Stimulated activated naive CD8-positive, alpha-beta T cell treated with anti-CD3 and anti-CD28 coated beads, Interleukin-15, Interleukin-2, amounts not matched to agents 100 U/mL and 50 U/mL, for 24 hours (primary cell): ENCODE measurements at places on chromosomes 11 and 22.

DNA sequence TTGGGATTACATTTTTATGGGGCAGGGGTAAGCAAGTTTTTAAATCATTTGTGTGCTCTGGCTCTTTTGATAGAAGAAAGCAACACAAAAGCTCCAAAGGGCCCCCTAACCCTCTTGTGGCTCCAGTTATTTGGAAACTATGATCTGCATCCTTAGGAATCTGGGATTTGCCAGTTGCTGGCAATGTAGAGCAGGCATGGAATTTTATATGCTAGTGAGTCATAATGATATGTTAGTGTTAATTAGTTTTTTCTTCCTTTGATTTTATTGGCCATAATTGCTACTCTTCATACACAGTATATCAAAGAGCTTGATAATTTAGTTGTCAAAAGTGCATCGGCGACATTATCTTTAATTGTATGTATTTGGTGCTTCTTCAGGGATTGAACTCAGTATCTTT lies 10.1 kb downstream of the RAG1 start:
- DNase-seq, result no peak

DNA sequence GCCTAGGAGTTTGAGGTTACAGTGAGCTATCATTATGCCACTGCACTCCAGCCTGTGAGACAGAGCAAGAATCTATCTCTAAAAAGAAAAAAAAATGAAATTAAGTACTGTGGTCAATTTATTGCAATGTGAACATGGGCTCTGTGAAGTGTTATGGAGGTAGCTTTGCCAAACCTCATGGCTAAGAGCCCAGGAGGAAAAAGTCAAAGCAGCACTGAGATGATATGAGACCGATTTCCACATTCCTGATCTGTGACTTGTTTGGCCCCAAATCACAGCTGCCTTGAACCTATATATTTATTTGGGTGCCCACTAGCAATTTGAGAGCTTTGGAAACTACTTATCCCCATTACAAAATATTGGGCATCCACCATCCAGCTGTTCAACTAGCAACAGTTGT lies 29.8 kb upstream of the TMEM135 start:
- no peak for DNase-seq

DNA sequence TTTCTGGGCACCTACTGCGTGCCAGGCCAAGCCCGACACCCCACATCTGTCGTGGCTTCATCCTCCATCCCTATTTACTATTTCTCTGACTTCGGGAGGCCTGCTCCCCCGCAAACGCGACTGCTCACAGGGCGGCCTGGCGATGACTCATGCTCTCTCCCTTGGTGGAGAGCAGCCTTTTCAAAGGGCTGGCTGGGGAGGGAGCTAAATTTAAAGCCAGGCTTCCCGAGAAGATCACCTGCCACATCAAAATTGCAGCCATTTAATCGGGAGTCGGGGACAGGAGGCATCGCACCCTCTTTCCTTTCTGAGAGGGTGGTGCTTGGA lies 24.9 kb upstream of the SHISAL1 start:
- DNase-seq, result peak; percentile 41

DNA sequence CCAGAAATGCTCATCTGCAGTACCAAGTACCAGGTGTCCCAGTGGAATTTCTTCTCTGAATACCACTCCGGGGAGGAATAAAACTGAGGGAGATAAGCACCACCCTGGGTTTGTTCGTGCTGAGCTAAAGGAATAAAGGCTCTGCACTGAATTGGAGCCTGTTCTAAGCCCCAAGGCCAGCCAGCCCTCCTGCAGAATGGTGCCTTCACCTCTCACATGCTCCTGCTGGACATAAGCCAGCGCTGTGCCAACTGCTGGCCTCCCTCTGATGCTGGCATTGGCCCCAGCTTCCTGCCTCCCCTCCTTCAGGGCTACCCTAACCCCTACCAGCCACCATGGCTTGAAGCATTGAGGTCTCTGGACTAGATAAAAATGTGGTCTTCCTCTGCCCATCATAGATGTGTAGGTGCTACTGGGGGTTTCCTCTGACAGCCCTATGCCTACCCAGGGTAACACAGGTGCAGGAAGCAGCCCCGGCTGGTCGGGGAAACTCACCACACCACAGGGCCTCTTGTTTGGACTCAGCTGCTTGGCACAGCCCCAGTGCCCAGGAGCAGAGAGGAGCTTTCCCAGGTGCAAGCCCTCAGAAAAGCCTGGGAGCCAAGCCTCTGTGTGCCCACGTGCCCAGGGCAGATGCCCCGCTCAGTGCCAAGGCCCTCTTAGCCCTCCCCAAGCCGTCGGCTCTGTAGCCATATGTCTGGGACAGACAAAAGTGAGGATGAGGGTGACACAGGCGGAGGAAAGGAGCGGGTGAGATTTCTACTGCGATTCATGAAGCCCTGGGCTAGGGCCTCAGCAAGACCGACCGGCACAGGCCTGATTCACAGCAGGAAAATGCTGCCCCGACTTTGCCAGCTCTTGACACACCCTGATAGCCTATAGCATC lies 34.1 kb upstream of the JAM3 start:
- DNase-seq, result no peak

DNA sequence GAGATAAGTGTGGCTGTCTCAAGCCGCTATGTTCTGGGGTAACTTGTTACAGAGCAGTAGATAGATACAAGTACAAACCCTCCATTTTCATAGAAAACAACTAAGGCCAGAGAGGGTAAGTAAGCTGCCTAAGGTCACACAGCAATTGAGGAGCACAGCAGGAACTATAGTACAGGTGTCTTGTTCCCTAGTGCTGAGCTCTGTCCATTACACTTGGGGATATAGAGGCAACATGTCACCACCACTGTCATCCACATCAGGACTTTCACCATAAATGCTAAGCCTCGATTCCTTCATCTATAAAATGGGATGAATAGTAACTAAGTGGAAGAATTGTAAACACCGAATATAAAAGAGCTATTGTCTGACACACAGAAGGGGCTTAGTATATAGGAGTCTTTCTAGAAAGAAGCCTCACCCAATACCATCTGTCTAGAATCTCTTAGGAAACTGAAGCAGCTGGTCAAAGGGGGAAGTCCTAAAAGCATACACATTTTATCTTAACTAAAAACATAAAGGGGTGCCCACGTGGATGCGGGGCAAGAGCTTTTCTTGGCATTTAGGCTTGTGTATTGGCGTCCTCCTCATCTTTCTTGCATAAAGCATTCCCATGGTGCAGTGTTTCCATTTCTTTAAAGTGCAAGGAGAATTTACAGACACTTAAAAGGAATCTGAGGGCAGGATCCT lies 93.8 kb upstream of the ALX4 start:
- no peak for DNase-seq

DNA sequence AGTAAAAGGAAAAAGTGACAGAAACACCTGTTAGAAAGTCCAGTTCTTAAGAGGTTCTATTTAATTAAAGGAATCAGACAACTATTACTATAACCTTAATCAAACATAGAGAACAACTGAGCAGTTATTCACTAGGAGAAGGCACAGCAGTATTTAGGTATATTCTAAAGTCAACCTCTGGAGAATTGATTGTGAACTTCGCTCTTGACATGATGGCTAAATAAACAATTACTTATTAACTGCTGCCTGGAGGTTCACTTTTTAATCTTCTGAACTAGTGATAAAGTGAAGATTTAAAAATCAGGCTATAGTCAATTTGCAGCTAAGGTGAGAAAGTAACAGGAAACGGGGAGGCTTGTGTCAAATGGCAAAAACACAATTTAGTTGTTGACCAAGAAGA lies 557.3 kb downstream of the FAM181B start:
- DNase-seq, result no peak

DNA sequence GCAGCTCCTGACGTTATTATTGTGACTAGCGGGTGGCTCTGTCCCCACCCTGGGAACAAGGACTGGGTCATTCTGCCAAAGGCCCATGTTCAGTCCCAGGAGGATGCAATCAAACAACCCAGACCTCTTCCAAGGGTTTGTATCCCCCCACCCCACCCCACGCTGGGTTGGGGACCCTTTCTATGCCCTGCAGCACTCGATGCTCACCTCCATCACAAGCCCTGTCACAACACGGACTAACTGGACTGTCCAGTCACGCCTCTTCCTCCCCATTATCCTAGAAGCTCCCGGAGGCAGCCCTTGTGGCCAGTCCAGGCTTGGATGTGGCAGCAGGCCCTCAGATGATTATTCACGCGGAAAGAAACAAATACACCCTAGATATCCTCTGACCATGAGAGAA lies 3.7 kb downstream of the SHANK2 start:
- no peak for DNase-seq

GRCh38 chr11:43833657-43834073 lies 47.0 kb upstream of the ALKBH3 start:
- no peak for DNase-seq

- DNase-seq, result no peak
Observed at GRCh38 chr11:10646005-10646404, 47.5 kb downstream of the IRAG1 start.

GRCh38 chr11:67574938-67575337 lies 8.7 kb upstream of the GSTP1 start:
- DNase-seq, result no peak

DNA sequence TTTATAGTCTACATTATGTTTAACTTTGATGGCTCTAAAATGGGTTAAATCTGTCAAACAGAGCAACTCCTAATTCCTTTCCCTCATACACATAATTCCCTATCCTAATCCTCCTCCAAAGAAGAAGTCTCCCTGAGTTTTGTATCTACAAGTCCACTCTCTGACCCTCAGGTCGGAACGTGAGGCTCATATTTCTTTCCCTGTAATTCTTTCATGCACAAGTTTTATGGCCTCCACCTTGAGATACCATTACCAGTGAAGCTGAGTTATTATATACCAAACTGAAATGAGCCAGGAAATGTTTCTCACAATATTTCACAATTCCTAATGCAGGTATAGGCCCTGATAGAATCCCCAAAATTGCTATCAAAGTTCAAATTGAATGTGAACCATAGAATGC lies 106.4 kb downstream of the CASP12 start:
- DNase-seq, result no peak

- no peak for DNase-seq
Observed at GRCh38 chr11:27094120-27094519, 53.5 kb downstream of the BBOX1 start.

GRCh38 chr11:61004761-61005181 lies 33.3 kb downstream of the CD6 start:
- no peak for DNase-seq

DNA sequence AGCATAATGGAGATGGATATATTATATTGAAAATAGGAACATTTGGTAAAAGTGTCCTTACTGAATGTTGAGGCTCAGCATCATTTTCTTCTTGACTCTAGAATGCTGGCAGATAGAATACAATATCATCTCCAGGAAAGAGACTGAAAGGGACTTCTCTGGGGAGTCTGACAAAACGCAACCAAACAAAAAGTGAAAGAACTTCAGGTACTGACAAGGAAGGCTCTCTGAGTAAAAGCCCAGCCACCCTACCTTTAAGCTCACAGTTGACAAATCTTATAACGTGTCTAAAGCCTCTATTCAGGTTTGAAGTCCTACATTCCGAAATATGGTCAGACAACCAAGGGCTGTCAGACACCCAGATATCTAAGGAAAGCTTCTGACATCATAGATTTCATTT lies 590.8 kb downstream of the SOX6 start:
- no peak for DNase-seq

DNA sequence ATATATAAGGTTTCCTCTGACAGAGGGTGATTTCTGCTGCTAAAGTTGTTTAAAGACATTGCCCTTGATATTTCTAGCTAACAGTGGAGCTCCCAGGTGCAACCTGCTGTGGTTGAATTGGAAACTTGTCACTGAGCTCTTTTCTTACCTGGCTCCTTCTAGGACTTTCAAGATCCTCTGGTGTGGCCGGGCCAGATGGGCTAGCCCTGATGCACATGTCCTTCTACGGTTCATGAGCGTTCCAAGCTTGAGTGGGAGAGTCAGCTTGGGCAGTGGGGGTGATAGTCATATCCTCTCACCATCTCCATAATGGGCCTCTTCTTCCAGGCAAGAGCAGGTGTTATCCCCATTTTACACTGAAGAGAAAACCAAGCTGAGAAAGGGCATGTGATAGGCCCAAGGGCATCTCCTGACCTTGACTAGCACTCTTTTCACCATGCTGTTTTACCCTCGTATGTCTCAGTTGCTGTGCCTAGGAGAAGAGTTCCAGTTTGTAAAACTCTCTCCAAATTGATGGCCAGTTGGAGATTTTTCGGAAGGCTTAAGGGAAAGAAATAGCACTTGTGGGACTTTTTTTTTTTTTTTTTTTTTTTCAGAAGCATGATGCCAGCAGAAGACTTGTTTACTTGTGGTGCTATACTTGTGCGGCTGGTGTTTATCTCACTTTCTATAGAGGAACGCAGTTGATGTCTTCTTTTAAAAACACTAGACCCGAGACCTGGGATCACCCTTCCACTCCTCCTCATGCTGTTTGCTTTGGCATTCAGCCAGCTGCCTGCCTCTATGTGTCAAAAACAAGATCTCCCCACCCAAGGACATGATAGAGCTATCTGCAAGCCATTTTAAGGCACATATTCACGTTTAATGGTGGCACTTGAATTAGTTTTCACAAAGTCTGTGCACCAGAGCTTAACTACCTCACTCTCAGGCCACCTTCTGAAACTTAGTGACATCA lies 32.6 kb downstream of the TEAD1 start:
- no peak for DNase-seq

DNA sequence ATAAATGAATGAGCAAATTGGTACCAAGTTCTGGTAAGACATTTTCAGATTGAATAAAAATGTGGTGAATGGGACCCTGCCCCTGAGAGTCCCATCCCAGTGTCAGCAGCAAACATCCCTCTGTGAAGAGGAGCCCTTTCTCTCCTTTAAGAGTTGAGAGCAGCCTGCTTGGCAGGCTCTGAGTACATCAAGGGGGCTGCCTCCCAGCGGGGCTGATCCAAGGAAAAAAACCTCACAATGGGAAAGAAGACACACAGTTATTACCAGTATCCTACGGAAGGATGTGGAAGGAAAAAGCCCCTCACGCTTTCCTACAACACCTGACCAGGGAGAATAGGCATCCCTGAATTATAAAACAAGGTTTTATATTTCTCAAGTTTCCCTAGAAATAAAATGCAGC lies 293.8 kb upstream of the B3GAT1 start:
- DNase-seq, result no peak

DNA sequence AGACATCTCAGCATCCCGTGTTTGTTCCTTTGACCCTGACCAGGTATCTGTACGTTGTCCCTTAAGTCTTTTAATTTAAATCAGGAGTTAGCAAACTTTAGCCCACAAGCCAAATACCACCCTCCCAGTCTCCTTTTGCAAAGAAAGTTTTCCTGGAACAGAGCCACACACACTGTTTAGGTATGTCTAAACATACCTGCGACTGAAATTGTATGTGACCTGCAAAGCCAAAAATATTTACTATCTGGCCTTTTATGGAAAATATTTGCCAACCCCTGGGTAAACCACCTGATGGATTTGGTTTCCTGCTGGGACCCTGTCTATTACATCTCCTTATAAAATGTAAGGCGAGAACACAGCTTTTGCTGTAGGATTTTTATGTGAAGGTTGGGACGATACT lies 20.2 kb upstream of the RCN1 start:
- DNase-seq, result no peak

- no peak for DNase-seq
Observed at GRCh38 chr11:72598906-72599305, 75.3 kb downstream of the PDE2A start.

GRCh38 chr11:75301601-75302345 lies 49.7 kb downstream of the ARRB1 start:
- DNase-seq, result no peak
